ENCODE measurements at places on chromosomes 1 and 21.

GRCh38 chr1:13597166-13597565 is 13.5 kb downstream of the PDPN start:
- DNase-seq = no peak

DNA sequence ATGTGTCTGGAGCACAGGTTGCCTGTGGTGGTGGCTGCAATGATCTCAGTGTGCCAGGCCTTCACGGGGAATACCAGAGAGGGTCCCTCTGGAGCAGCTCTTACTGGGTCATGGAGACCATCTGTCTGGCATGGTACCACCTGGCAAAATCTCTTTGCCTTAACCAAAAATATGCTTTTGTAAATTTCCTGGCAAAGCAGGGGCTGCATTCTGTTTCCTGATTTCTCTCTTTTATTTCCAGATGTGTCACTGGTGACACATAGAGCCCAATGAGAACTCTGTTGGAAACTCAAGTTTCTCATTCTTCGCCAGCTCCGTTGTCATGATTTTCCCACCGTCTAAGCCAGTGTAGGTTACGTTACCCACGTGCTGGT is 136.5 kb downstream of the FGGY start:
- no peak for DNase-seq

DNA sequence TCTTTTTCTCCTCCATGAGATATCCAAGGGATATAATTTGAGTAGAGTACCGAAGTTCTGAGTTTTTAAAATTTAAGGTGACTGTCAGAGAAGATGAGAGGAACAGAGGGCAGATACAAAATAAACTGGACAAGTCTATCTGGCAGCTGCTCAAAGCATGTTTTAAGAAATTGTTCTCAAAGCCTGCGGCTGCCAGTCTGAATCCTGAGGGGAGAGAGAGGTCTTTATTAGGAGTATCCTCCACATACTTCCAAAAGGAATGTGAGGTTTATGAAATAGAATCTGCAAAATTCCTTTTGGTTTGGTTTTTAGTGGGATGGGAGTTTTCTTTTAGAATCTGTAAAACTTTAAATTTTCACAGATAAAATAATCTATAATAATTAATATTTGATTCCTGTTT is 41.3 kb downstream of the TTC13 start:
- no peak for DNase-seq

- DNase-seq = no peak
Measured at GRCh38 chr1:237811633-237812032, 79.1 kb downstream of the ZP4 start.

- DNase-seq = no peak
Measured at GRCh38 chr1:176499671-176500070, 36.7 kb downstream of the PAPPA2 start.

GRCh38 chr1:118751166-118751565 is 237.0 kb downstream of the TBX15 start:
- DNase-seq = no peak

GRCh38 chr1:225849925-225850324 is 32.3 kb downstream of the TMEM63A start:
- DNase-seq = no peak

DNA sequence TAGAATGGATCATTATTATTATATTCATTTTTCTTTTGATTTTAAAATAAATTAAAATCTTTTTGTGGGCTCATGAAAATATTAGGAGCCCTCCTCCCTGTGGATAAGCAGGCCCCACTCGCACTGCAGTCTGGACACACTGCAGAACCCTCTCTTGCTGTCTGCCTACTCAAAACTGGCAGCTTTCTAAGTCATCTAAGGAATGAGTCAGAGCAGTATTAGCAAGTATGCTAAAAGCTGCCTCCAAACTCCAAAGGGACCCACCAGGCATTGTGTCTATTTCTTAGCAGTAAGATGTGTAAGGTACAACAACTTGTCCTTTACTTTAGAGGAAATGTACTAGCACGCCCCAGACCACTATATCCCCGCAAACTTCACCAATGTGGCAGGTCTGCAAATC is 108.8 kb downstream of the SYF2 start:
- no peak for DNase-seq

- DNase-seq = no peak
Measured at GRCh38 chr1:101122452-101123166, 97.0 kb upstream of the DPH5 start.

GRCh38 chr1:207001492-207002245 is 30.9 kb downstream of the C1orf116 start:
- DNase-seq = no peak

All from urothelium cell line (cell line).